Stimulated activated CD4-positive, alpha-beta T cell treated with anti-CD3 and anti-CD28 coated beads, Interleukin-12 subunit alpha, Interleukin-12 subunit beta, amount 100 ng/mL, for 48 hours (primary cell): ENCODE measurements at places on chromosomes 2 and 18.

GRCh38 chr2:18924886-18925285 is 335.5 kb upstream of the NT5C1B start:
- DNase-seq = no peak

DNA sequence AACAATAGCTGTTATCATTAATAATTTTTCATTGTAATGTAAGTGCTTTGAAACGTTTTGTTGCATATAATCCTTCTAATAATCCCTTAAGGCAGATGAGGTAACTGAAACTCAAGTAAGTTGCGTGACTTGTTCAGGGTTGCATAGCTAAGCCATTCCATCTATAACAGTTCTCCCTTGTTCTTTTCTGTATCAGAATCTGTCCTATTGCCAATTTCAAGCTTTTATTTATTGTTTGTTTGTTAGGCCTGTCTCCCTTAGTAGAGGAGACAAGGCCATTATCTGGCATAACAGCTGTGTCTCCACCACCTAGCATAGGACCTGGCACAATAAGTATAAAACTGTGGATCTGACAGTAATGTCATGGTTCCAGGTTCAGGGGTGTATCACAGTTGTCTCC is 19.4 kb downstream of the BABAM2 start:
- no peak for DNase-seq

DNA sequence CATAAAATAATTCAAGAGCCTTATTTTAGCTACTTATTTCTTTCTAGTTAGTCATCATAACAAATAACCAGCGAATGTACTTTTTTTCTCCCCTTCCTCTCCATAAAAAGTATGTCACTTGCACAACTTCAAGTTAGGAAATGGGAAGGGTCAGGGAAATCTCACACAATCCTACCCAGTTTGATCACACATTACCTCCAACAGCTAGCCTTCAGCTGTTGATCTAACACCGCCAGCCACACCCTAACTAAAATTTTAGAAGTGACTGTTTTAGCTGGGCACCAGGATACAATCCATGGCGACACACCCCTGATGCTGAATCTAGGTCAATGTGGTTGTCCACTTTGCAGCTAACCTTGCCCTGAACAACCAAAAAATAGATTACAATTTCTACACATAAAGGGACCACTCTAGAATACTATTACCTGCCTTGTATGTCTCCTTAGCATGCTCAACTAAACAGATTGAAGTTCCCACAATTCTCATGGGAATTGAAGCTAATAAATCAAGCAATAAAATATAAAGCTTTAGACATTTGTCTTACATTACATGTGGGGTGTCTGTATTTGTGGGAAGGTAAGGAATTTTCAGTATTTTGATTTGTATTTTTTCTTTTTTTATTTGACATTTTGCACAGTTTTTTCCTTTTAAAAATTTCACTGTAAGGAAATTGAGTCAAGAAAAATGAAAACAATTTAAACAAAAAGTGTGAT is 7.3 kb upstream of the COL3A1 start:
- DNase-seq = no peak

DNA sequence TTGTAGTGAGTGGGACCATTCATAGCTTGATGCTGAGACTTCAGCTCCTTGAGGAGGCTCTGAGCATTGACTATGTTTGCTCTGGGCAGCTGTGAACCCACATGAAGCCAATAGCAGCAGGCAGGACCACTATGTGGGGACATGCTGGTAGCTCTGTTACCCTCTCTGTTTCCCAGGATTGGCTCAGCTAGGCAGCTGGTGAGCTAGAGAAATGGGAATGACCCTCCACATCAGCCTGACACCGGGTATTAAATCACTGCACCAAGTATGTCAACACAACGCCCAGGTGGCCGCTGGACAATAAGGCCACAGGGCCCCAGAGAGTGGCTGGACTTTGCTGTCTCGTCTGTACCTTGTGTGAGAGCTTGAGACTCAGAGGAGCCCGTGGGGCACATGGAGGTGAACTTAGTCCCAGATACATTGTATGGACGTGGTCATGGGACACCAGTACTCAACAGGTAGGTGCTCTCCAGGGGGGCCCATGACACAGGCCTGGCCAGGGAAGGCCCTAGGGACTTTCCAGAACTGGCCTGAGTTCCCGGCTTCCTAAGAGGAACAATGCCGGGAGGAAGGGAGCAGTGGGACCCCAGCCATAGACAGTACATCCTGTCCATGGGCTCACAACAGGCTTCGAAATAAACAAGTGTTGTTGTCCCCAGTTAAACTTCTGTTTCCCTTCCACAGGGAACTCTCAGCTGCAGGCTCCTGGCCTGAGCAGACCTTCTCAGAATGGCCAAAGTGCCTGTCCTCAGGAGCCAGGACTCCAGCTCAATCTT is 35.2 kb downstream of the HS1BP3 start:
- no peak for DNase-seq

- DNase-seq = no peak
These were observed 77.8 kb downstream of the FAM161A start for GRCh38 chr2:61775956-61776570.
